Uterus (tissue), 4 donors: ENCODE measurements at places on chromosomes 5 and 9. TPM values are rescaled to one million over a fixed set of nuclear protein-coding genes. Genes with fewer than 3 reads are reported as not detected.

CEL gene
- 1.4 TPM for total RNA-seq

FBP2 gene
- not detected for total RNA-seq

MYMK gene
- total RNA-seq, result not detected

ARID3C gene
- total RNA-seq, result 0.82 TPM

MELK gene
- not detected for total RNA-seq

VPS13A gene
- total RNA-seq, result 37.7 TPM

FOXD4L6 gene
- 0.51 TPM for total RNA-seq

LCN1 gene
- not detected for total RNA-seq

SPINK1 gene
- not detected for total RNA-seq

SYNPO gene
- 3.6 TPM for total RNA-seq

C1QTNF2 gene
- total RNA-seq, result 3.2 TPM

TAF11L9 gene
- total RNA-seq, result not detected

MEF2C gene
- 92.4 TPM for total RNA-seq

IFNK gene
- not detected for total RNA-seq

CTNND2 gene
- total RNA-seq, result 0.49 TPM

IL13 gene
- 0.73 TPM for total RNA-seq

WNT8A gene
- not detected for total RNA-seq

BNC2 gene
- 93.2 TPM for total RNA-seq

TMEM215 gene
- not detected for total RNA-seq

SHISAL2B gene
- total RNA-seq, result not detected

IL17B gene
- 2.3 TPM for total RNA-seq

RRAGA gene
- 76.4 TPM for total RNA-seq

ANKRD20A1 gene
- total RNA-seq, result not detected

OR1Q1 gene
- total RNA-seq, result not detected

CCNI2 gene
- not detected for total RNA-seq

SELENOP gene
- 248 TPM for total RNA-seq

TCOF1 gene
- 21.4 TPM for total RNA-seq

CARD6 gene
- total RNA-seq, result 6.2 TPM

INSL6 gene
- not detected for total RNA-seq

PCDHGA2 gene
- total RNA-seq, result 8.2 TPM

DMRT3 gene
- under 0.01 TPM for total RNA-seq

IL5 gene
- total RNA-seq, result not detected

PLAC8L1 gene
- 1.3 TPM for total RNA-seq

GRM6 gene
- total RNA-seq, result not detected

NIPSNAP3A gene
- total RNA-seq, result 41.2 TPM

PCDHGB5 gene
- 16.5 TPM for total RNA-seq

CKMT2 gene
- total RNA-seq, result 20.5 TPM

CNTNAP3 gene
- 11.5 TPM for total RNA-seq

PDE6A gene
- not detected for total RNA-seq

SLC4A9 gene
- total RNA-seq, result not detected

ALDH1A1 gene
- total RNA-seq, result 87.9 TPM

DENND1A gene
- 10.8 TPM for total RNA-seq

MARCOL gene
- total RNA-seq, result not detected

ADGRD2 gene
- total RNA-seq, result not detected

PTGDS gene
- total RNA-seq, result 61.7 TPM

PDZD2 gene
- total RNA-seq, result 6.4 TPM

PCDHGA3 gene
- 6.2 TPM for total RNA-seq

SPOCK1 gene
- 37.0 TPM for total RNA-seq

TLX3 gene
- total RNA-seq, result not detected

HNRNPK gene
- total RNA-seq, result 205 TPM

ADCY2 gene
- total RNA-seq, result 4.6 TPM

CCDC192 gene
- total RNA-seq, result not detected

SOX30 gene
- not detected for total RNA-seq

PPP2R2B gene
- 14.8 TPM for total RNA-seq

TEK gene
- 38.2 TPM for total RNA-seq

RELL2 gene
- 1.7 TPM for total RNA-seq

GMCL2 gene
- not detected for total RNA-seq

GDNF gene
- not detected for total RNA-seq

STC2 gene
- total RNA-seq, result not detected
